ENCODE measurements at places on chromosomes 3 and 15.

GRCh38 chr15:98684436-98684835 lies 36.1 kb downstream of the IGF1R start:
- no peak overlapping the region for H3K27ac ChIP-seq
- no peaks in the 10 kb centered on the region for H3K27me3 ChIP-seq
- H3K4me3 ChIP-seq: no peak overlapping the region
- no peaks in the 10 kb centered on the region for H3K36me3 ChIP-seq
- DNase-seq: no peak

DNA sequence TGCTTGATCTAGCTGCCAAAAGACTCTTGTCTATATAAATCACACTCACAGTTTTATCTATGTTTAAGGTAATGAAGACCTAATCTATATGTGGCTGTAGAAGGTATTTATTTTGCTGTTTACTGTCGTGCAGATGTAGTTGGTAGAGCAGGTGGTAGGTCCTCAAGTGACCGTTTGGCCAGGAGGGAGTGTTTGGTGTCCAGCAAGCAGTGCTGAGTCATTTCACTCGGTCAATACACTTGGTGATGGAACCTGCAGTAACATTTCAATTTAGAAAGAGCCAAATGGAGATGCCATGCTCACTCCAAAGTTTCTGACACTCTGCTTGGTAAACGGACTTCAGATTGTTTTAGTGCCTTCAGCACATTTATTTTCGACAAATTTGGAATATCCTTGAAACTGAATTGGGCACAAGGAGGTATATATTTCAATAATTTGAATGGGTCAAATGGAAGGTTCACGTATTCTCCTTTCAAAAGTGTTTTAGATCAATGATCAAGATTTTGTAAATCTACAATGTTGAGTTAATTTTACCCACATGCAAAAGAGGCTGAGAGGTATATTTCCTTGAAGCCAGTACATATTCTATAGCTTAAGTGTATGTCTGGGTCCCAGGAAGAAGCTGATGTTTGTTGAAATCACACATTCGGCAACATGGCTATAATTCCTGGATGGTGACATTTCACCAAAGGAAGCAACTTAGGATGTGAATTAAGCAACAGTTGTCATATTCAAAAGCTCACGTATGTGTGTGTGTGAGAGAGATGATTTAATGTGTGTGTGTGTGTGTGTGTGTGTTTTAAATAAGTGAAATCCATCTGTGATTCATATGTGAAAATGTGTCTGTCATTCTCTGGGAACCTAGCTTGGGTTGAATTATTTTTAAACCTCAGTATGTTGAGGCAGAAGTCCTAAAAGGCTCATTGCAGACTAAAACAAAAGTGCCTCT lies 7.7 kb upstream of the CX3CR1 start:
- H3K4me3 ChIP-seq: no peak overlapping the region
- H3K36me3 ChIP-seq: no peaks in the 10 kb centered on the region
- no peak for DNase-seq
- H3K27me3 ChIP-seq: no peaks in the 10 kb centered on the region
- H3K4me1 ChIP-seq: peaks cover 37% of the 10 kb centered on the region
- H3K27ac ChIP-seq: no peak overlapping the region

- no peak for DNase-seq
- H3K4me1 ChIP-seq: no peaks in the 10 kb centered on the region
- H3K36me3 ChIP-seq: no peaks in the 10 kb centered on the region
Measured at GRCh38 chr15:39486621-39487457, 94.0 kb upstream of the THBS1 start.

DNA sequence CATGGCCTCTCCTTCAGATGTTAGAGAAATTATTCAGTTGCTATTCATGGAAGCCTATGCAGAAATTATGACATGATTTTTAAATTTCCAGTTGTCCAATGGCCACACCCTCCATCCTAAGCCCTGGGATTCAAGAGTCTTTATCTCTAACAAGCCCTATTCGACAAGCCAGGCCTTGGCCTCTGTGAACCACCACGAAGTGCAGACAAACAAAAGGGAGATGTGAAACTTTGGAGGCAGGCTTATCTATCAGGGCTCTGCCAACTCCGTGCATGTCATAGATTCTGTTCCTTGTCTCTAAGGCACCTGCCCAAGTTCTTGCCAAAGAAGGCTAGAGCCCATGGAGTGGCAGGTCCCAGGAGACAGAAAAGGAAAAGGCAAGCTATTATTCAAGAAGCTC lies 212.4 kb upstream of the ADAMTS9 start:
- H3K36me3 ChIP-seq: no peaks in the 10 kb centered on the region
- H3K27me3 ChIP-seq: no peaks in the 10 kb centered on the region
- H3K4me3 ChIP-seq: no peak overlapping the region
- H3K4me1 ChIP-seq: no peaks in the 10 kb centered on the region

GRCh38 chr3:49912881-49913281 lies 9.2 kb upstream of the MST1R start:
- DNase-seq: no peak
- H3K27ac ChIP-seq: no peak overlapping the region
- no peaks in the 10 kb centered on the region for H3K27me3 ChIP-seq
- H3K4me3 ChIP-seq: no peak overlapping the region
- no peaks in the 10 kb centered on the region for H3K4me1 ChIP-seq

DNA sequence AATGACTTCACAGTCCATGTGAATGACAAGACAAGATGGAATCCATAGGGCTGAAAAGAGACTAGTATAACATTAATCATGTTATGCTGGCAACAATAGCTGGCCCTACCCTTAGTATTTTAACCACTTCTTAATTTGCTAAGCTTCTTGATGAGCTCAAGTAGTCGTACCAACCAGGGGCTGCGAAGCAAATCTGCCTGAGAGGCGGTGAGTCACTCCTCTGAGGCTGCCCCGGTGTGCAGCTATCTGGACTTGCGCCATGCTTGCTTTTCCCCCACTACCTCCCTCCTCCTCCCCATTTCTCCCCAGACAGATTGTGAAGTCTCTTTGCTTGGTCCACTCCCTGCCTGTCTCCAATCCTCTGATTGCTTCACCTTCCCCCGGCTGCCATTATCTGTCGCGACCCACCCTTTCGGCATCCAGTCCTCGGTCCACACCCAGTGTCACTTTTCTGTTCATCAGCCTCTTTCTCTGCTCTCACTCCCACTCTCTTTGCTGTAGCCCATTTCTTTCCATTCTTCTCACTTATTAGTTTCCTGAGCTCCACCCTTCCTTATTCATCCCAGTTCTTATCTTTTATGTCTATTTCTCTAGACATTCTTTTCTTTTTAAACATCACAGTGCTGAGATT lies 42.7 kb downstream of the DUT start:
- peaks cover 21% of the 10 kb centered on the region for H3K27me3 ChIP-seq
- no peaks in the 10 kb centered on the region for H3K36me3 ChIP-seq
- H3K4me3 ChIP-seq: no peak overlapping the region
- no peaks in the 10 kb centered on the region for H3K4me1 ChIP-seq

GRCh38 chr15:70226337-70226980 lies 128.7 kb upstream of the TLE3 start:
- H3K36me3 ChIP-seq: no peaks in the 10 kb centered on the region
- peaks cover 33% of the 10 kb centered on the region for H3K27me3 ChIP-seq
- no peak for DNase-seq
- H3K4me1 ChIP-seq: peaks cover 6% of the 10 kb centered on the region

- peak; percentile 62 for DNase-seq
- H3K36me3 ChIP-seq: no peaks in the 10 kb centered on the region
- H3K27me3 ChIP-seq: no peaks in the 10 kb centered on the region
- peaks cover 48% of the 10 kb centered on the region for H3K4me1 ChIP-seq
- H3K4me3 ChIP-seq: no peak overlapping the region
Measured at GRCh38 chr3:58471025-58471887, 20.6 kb upstream of the KCTD6 start.

GRCh38 chr3:144403040-144403457 lies 431.4 kb downstream of the DIPK2A start:
- no peak overlapping the region for H3K4me3 ChIP-seq
- H3K36me3 ChIP-seq: no peaks in the 10 kb centered on the region
- DNase-seq: no peak
- no peaks in the 10 kb centered on the region for H3K27me3 ChIP-seq
- no peak overlapping the region for H3K27ac ChIP-seq
- no peaks in the 10 kb centered on the region for H3K4me1 ChIP-seq

- H3K27ac ChIP-seq: no peak overlapping the region
- H3K4me3 ChIP-seq: no peak overlapping the region
- no peaks in the 10 kb centered on the region for H3K36me3 ChIP-seq
- H3K4me1 ChIP-seq: no peaks in the 10 kb centered on the region
- H3K27me3 ChIP-seq: no peaks in the 10 kb centered on the region
Measured at GRCh38 chr3:154775821-154776548, 304.1 kb upstream of the MME start.

DNA sequence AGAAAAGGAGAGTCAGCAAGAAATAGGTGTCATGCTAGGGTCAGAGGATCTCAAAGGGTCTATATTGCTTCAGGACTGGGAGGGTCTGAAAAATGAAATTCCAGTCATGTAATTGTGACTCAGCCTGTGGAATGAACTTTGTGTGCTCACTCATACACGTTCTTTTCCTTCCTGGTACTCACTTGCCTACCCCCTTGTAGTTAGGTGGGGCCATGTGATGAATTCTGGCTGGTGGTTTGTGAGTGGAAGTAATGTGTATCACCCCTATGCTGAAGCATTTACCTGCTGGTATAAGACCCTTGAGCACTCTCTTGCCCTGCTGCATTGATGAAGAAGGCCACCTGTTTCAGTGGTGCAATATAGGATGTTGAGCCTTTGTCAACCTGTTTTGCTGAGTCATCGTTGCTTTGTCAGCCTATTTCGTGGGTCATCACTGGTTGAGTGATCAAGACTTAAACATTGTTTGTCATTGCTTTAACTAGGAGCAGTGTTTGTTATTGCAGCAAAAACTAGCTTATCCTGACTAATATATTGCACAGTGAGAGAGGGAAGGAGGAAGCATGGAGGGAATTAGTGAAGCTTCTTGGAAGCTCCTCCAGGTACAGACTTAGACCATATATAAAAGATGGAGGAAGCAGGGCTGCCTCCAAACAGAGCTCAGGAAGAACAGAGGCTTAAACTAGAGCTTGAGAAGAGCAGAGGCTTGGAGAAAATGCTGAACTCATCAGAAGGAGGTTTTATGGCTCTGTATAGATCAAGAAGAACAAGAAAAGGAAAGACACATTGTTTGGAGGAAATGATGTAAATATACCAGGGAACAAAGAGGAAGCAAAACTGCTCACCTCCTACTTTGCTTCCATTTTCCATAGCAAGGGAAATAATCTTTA lies 28.9 kb downstream of the TLNRD1 start:
- no peak overlapping the region for H3K27ac ChIP-seq
- no peak overlapping the region for H3K4me3 ChIP-seq
- peaks cover 45% of the 10 kb centered on the region for H3K4me1 ChIP-seq
- peaks cover 9% of the 10 kb centered on the region for H3K36me3 ChIP-seq
- no peak for DNase-seq

- H3K4me3 ChIP-seq: no peak overlapping the region
- no peaks in the 10 kb centered on the region for H3K4me1 ChIP-seq
- no peak for DNase-seq
- H3K27ac ChIP-seq: no peak overlapping the region
Measured at GRCh38 chr15:77790481-77790880, 157.8 kb upstream of the LINGO1 start.

DNA sequence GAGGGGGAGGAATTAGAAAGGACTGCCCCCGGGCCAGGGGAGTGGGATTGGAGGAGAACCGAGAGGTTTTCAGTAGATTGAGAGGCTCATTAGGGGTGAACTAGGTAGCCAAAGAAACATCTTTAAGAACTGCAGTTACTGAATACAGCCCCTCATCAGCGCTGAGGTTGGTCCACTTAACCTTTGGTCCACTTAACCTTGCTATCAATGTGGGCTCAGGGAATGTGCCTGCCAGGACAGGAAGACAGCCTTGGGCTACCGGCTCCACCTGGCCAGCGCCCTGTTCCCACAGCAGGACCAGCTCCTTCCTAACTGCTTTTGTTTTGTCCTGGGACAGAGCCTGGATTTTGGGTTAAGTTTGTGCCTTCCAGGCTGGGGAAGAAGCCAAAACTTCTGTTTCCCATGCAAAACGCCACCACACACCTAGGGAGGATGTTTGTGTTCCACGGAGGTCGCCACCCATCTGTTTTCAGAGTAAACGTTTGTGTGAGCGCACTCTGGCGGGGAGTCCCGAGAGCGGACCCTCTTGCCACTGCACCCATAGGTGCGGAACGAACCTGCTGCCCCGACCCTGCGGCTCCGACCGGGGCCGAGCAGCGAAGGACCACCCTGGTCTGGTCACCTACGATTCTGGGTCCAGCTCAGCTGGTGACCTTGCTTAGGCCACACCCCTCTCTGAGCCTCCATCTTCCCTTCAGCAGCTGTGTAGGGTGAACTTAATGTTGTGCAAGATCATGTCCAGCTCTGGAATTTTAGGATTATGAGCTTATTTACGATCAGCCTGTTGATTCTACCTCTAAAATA lies 107.4 kb downstream of the VGLL4 start:
- no peaks in the 10 kb centered on the region for H3K36me3 ChIP-seq
- no peaks in the 10 kb centered on the region for H3K27me3 ChIP-seq
- H3K27ac ChIP-seq: no peak overlapping the region
- DNase-seq: no peak

DNA sequence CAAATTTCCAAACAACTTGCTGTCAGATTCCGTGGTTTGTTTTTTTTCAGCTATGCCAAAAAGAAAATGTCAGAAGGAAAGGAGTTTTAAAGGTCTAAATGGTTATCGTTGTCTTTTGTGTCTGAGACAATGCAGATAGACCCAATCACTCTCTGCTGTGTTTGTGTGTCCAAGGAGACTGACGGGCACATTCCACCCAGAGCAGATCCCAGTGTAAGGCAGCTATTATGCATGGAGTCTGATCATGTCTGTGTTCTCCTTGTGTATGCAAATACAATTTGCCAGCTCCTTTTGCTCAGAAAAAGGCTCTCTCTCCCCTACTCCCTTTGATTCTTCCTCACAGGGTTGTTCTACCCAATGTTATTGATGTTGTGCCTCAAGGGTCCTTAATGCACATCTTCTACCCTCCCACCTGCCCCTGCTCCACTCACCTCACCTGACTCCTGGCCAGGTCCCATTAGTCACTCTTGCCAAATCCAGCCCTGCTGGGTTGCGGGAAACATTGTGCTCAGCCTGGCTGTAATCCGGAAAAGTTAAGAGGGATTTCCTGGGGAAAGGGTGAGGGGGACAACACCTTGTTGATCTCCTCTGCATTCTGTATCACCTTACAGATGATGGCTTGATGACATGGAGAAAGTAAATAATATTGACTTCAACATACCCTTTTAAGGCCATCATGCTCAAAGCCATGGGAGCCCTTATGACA lies 61.0 kb downstream of the OTOL1 start:
- DNase-seq: no peak
- H3K4me1 ChIP-seq: no peaks in the 10 kb centered on the region
- no peak overlapping the region for H3K4me3 ChIP-seq
- H3K27ac ChIP-seq: no peak overlapping the region
- peaks cover 2% of the 10 kb centered on the region for H3K27me3 ChIP-seq

- H3K36me3 ChIP-seq: no peaks in the 10 kb centered on the region
- no peak overlapping the region for H3K4me3 ChIP-seq
Measured at GRCh38 chr3:158991146-158991705, 189.4 kb downstream of the MFSD1 start.

- peak overlapping the region; percentile 26 for H3K4me3 ChIP-seq
- H3K27me3 ChIP-seq: no peaks in the 10 kb centered on the region
- H3K27ac ChIP-seq: peak overlapping the region; percentile 1
Measured at GRCh38 chr3:28243424-28244106, 2.1 kb downstream of the CMC1 start.

- no peak overlapping the region for H3K4me3 ChIP-seq
- DNase-seq: no peak
- no peaks in the 10 kb centered on the region for H3K36me3 ChIP-seq
- no peaks in the 10 kb centered on the region for H3K27me3 ChIP-seq
- H3K27ac ChIP-seq: peak overlapping the region; percentile 73
- peaks cover 32% of the 10 kb centered on the region for H3K4me1 ChIP-seq
Measured at GRCh38 chr15:58447271-58448010, 15.7 kb downstream of the LIPC start.

Measured in activated T-helper 2 cell treated with anti-CD3 and anti-CD28 coated beads, Interferon-gamma antibody, Interleukin-2, Interleukin-4, amounts not matched to agents 10 μg/mL and 5 μg/mL and 100 μg/mL, durations not matched to agents 14 hours and 24 hours and 36 hours (primary cell).